ENCODE measurements at places on chromosomes 3 and 15.

- no peak for DNase-seq
Measured at GRCh38 chr3:55486101-55486856, 827 bp downstream of the WNT5A start.

GRCh38 chr3:1355691-1356090 is 262.9 kb downstream of the CNTN6 start:
- DNase-seq = no peak

DNA sequence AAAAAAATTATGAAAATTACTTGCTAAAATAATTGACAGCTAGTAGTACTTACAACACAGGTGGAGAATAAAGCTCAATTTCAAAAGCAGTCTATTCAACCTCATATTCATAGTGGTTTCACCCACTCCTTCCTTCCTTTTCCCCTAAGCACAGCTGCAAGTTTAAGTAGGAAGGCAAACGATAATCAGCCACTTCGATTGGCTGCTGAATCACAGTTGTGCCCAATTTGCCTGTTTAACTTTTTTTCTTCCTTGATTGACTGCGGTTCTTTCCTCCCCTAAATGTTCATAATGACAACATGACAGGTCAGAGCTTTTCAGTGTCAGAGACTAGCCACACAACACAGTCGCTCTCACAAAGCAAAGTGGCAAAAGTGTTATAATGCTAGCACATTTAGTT is 468.0 kb upstream of the GBE1 start:
- DNase-seq = no peak

- no peak for DNase-seq
Measured at GRCh38 chr3:9986230-9986725, 363 bp downstream of the EMC3 start.

DNA sequence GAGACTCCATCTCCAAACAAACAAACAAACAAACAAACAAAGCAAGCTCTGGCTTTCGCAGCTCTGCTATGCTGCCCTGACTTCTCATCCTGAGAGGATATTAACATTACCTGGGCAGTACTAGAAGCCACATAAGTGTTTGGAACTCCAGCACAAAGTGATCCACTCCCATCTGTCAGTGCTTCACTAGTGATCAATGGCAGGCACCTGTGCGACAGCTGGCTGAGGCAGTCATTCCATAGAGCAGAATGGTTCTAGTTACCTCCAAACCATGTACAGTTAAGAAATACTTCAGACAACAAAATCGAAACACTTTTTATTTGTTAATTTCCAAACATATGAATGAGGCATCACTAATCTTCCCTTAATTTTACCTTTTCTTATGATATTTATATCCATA is 2.8 kb upstream of the MB21D2 start:
- no peak for DNase-seq

DNA sequence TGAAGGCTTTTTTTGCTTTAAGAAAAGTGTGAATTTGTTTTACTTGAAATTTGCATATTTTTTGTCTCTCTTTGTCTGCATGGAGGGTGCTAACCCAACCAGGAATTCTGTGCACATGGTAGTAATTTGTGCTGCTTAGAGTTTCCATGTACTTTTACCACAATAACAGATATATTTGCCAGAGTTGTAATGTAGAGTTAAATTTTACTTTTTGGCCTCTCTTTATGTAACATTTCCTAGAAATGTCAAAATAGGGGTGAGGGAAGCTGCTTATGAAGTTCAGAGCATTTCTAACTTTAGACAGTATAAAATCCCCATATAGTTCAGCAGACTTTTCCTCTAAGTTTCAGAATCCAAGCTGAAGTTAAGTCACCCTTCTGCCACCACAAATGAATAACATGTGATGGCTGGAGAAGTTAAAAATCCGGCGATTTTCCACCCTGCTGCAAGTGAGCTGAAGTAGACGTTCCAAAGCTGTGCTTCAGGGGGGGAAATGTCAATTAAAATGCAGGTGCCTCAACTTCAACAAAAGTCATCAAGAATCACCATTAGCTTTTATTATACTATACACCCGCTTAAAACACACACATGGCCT is 385.7 kb upstream of the NR2F2 start:
- no peak for DNase-seq

DNA sequence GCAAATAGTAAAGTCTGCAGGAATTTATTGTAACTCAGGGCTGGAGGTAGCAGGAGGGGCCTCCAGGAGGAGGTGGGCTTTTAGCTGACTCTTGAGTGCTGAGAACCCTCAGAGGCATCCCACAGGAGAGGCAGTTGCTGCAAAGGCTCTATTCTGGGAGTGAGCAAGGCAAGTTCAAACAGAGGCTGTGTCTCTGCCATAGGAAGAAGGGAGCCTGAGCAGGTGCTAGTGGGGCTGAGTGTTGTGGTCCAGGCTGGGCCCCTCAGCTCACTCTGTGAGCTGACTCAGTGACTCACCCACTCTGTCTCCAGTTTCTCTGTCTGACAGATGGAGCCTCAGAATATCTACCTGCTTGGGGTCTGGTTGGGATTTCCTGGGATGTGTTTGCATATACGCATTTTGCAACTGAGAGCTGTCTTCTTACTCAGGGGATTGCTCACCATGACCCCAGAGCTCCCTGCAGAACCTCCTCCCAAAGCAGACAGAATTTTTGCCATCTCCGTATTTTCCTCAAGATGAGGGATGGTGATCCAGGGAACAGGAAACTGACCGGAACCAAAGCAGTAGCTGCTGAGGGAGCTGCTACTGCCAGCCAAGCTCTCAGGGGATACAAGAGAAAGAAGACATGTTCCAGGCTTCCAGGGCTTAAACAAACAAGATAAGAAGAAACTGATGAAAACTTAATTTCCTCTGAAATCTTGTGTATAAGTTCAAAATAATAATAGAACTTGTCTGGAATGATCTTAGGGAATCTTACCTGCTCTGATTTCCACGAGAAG is 13.6 kb upstream of the NOX5 start:
- DNase-seq = no peak

- no peak for DNase-seq
Measured at GRCh38 chr3:126850370-126851085, 132.4 kb upstream of the PLXNA1 start.

DNA sequence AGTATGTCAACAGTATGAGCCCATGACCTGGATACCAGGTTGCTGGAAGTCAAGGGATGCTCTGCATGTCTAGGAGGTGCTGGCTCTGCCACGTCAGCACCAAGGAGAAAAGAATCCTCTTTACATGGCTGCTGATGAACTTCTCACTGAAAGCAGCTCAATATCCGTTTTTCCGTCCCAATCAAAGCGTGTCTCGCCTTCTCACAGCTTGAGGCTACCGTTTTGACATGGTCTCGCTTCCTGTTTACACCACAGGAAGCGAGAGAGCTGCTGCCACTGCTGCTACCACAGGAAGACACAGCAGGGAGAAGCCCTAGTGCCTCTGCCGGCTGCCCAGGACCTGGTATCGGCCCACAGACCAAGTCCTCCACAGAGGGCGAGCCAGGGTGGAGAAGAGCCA is 27.3 kb downstream of the STARD5 start:
- DNase-seq = no peak

DNA sequence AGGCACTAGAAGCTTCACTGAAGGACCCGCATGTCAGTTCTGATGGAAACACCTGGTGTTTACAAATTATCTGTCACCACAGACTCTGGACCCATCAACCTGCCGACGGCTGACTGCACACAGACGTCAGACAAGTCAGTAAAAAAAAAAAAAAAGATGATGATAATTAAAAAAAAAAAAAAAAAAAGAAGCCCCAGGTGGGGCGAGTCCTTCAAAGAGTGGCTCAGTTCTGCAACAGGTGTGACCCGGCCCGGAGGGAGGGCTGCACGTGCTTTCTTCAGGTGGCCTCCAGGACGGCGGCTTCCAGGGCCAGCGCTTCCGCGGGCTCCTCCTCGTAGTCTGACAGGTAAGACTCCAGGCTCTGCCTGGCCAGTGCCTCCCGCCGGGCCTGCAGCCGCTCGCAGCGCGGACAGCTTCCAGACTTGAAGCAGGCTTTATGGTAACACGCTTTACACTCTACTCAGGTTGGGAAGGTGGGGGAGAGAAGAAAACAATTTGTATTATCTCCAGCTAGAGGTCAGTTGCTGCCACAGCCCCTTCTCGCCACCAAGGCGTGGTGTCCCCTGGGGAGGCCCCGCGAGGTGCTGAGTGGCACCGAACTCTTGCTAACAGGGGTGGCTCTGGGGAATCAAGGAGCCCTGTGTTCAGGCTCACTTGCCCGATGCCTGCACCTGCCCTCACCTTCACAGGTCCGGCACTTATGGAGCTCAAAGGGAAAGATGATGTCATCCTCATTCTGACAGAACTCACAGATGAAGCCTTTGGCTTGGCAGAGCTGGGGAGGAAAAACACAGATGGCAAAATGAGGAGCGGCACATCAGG is 61.8 kb downstream of the RUBCN start:
- no peak for DNase-seq

Measured in RKO (cell line).